Central memory CD8-positive, alpha-beta T cell (primary cell): ENCODE measurements at places on chromosomes 5 and 9.

- H3K4me1 ChIP-seq: no peaks in the 10 kb centered on the region
- H3K27me3 ChIP-seq: peaks cover 9% of the 10 kb centered on the region
- H3K36me3 ChIP-seq: no peaks in the 10 kb centered on the region
- DNase-seq: no peak
- no peak overlapping the region for H3K4me3 ChIP-seq
Measured at GRCh38 chr9:135139366-135139959, 52.0 kb downstream of the OLFM1 start.

DNA sequence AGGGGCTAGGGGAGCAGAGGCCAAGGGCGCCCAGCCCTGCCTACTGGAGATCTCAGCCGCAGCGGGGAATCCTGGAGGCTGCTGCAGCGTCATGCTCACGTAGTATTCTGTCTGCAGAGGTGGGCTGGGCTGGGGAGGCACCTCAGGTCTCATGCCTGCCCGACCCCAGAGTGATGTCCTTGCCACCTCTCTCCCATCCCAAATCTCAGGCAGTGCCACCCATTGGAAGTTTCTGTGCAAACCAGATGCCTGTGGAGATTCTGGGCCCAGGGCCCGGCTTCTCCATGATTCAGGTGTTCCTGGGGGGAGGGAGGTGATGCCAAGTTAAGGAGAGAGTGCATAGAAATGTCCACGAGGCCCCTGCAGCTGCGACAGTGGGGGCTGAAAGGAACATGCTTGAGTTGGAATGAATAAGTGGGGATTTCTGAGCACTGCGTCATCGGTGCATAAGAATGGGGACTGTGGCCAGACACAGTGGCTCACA is 72.0 kb downstream of the ANKRD33B start:
- peak overlapping the region; percentile 45 for H3K4me3 ChIP-seq
- H3K27ac ChIP-seq: peak overlapping the region; percentile 87
- H3K4me1 ChIP-seq: peaks cover 51% of the 10 kb centered on the region

GRCh38 chr9:105245029-105245890 is 809 bp downstream of the SLC44A1 start:
- peak; percentile 22 for DNase-seq
- peaks cover 25% of the 10 kb centered on the region for H3K27me3 ChIP-seq
- peaks cover 7% of the 10 kb centered on the region for H3K36me3 ChIP-seq
- H3K4me3 ChIP-seq: peak overlapping the region; percentile 88
- peak overlapping the region; percentile 83 for H3K27ac ChIP-seq

- H3K4me1 ChIP-seq: no peaks in the 10 kb centered on the region
- H3K36me3 ChIP-seq: peaks cover 20% of the 10 kb centered on the region
- no peak overlapping the region for H3K27ac ChIP-seq
- no peak overlapping the region for H3K4me3 ChIP-seq
- H3K27me3 ChIP-seq: no peaks in the 10 kb centered on the region
- no peak for DNase-seq
Measured at GRCh38 chr5:151461312-151461711, 13.9 kb downstream of the SLC36A1 start.

- H3K4me3 ChIP-seq: no peak overlapping the region
- H3K27me3 ChIP-seq: no peaks in the 10 kb centered on the region
- H3K4me1 ChIP-seq: peaks cover 16% of the 10 kb centered on the region
Measured at GRCh38 chr9:89357331-89358197, 39.3 kb downstream of the SECISBP2 start.

- H3K4me3 ChIP-seq: no peak overlapping the region
- H3K27me3 ChIP-seq: no peaks in the 10 kb centered on the region
- H3K4me1 ChIP-seq: no peaks in the 10 kb centered on the region
Measured at GRCh38 chr5:40134883-40135520, 544.7 kb upstream of the PTGER4 start.

DNA sequence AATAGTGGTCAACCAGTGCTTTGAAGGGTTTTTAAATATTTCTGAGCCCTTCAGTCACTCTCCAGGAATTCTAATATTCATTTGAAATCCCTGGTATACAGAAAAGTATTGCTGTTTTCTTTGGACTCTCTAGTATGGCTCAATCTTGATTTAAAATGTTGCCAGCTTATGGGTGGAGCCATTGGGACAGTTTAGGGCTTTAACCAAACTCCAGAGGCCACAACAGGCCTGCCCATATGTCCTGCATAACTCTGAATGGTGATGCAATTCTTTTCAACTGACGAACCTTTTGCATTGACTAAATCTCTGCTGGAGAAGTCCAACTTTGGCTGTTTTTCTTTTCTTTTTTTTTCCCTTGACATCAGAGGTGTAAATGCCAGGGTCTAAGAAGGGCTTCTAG is 10.3 kb upstream of the ANKHD1 start:
- no peaks in the 10 kb centered on the region for H3K36me3 ChIP-seq
- DNase-seq: no peak
- H3K4me3 ChIP-seq: no peak overlapping the region
- no peaks in the 10 kb centered on the region for H3K4me1 ChIP-seq

- H3K4me1 ChIP-seq: peaks cover 55% of the 10 kb centered on the region
- no peak for DNase-seq
- peaks cover 28% of the 10 kb centered on the region for H3K36me3 ChIP-seq
- no peaks in the 10 kb centered on the region for H3K27me3 ChIP-seq
- H3K4me3 ChIP-seq: peak overlapping the region; percentile 67
Measured at GRCh38 chr9:92961627-92962302, 14.4 kb downstream of the FGD3 start.

GRCh38 chr5:144089401-144090021 is 80.9 kb downstream of the YIPF5 start:
- H3K36me3 ChIP-seq: no peaks in the 10 kb centered on the region
- H3K27me3 ChIP-seq: peaks cover 14% of the 10 kb centered on the region
- no peak overlapping the region for H3K27ac ChIP-seq

- H3K27me3 ChIP-seq: no peaks in the 10 kb centered on the region
- no peak for DNase-seq
- H3K4me1 ChIP-seq: no peaks in the 10 kb centered on the region
- H3K4me3 ChIP-seq: no peak overlapping the region
- H3K27ac ChIP-seq: no peak overlapping the region
Measured at GRCh38 chr5:108174286-108174685, 207.6 kb downstream of the FBXL17 start.

- H3K36me3 ChIP-seq: no peaks in the 10 kb centered on the region
- H3K27ac ChIP-seq: no peak overlapping the region
- H3K27me3 ChIP-seq: no peaks in the 10 kb centered on the region
- H3K4me3 ChIP-seq: no peak overlapping the region
- DNase-seq: no peak
Measured at GRCh38 chr5:89613222-89613956, 730.4 kb upstream of the MEF2C start.

DNA sequence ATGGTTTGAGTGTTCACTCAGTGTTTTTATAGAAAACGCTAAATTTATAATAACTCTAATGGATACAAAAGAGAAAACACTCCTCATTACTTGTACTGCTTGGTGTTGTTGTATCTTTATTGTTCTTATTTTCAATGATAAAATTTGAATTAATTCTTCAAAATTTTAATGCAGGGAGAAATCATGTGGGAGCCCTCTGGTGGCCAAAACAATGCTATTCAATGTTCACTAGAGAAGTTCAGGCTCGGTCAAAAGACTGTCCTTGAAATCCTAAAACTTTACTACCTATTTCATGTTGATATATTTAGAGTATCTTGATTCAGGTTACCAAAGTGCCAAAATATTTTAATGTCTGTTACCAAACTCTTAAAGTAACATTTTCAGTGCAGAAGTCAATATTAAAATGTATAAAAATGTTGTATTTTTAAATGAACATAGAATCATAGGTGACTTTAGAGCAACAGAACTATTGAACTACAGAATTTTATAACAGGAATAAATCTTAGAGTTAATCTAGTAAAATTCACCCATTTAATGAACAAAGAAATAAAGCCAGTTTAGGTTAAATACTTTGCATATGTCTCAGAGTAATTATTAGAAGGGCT is 1259.8 kb downstream of the PTPRD start:
- H3K4me3 ChIP-seq: no peak overlapping the region
- H3K4me1 ChIP-seq: no peaks in the 10 kb centered on the region
- no peak for DNase-seq

- no peak overlapping the region for H3K4me3 ChIP-seq
- DNase-seq: no peak
- no peaks in the 10 kb centered on the region for H3K27me3 ChIP-seq
- H3K27ac ChIP-seq: no peak overlapping the region
Measured at GRCh38 chr5:106361905-106362304, 1308.8 kb downstream of the EFNA5 start.

DNA sequence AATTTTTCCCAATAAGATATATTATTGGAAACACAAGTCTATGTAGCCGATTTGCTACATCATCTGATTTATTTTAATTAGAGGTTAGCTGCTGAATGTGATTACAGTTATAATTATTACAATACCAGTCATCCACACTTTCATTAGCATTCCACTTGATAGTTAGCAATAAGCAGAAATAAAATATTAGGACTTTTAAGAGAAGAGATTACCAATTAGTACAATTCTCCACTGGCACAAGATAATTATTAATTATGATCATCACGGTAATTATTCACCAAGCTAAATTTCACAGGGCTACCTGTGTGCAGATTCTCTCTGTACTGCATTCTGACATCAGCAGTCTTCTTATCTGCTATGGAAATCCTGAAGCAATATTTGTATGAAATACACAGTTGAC is 474.7 kb downstream of the TLE4 start:
- H3K27me3 ChIP-seq: peaks cover 36% of the 10 kb centered on the region
- H3K36me3 ChIP-seq: no peaks in the 10 kb centered on the region
- H3K4me1 ChIP-seq: no peaks in the 10 kb centered on the region
- H3K4me3 ChIP-seq: no peak overlapping the region

GRCh38 chr5:19018822-19019221 is 969.2 kb downstream of the CDH18 start:
- no peaks in the 10 kb centered on the region for H3K36me3 ChIP-seq
- no peak overlapping the region for H3K4me3 ChIP-seq
- no peaks in the 10 kb centered on the region for H3K27me3 ChIP-seq
- no peak for DNase-seq

GRCh38 chr5:154190595-154191304 is at the start of gene GALNT10:
Gene GALNT10 (plus strand): TSS chr5:154190733. CDS start chr5:154190867, 134 bp downstream.
- DNase-seq: no peak
- H3K27me3 ChIP-seq: no peaks in the 10 kb centered on the region
- peak within 1 kb of the TSS; percentile 94 for H3K4me3 ChIP-seq
- peak within 1 kb of the TSS; percentile 96 for H3K27ac ChIP-seq
- peaks cover 16% of the 10 kb centered on the region for H3K36me3 ChIP-seq

DNA sequence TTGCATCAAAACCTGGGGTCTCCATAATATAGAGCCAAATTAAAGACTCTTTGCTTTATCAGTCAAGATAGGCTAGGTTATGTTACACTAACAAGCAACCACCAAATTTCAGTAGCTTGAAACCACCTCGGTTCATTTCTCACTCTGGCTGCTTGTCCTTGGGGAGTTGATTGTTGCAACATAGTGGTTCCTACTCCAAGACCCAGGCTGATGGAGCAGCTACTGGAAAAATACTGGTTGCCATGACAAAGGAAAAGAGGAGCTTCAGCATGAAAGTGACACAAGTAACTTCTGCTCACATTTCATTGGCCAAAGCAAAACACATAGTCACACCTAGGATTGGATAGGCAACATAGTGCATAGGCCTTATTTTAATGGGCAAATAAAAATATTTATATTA is 18.5 kb upstream of the RCL1 start:
- H3K4me1 ChIP-seq: no peaks in the 10 kb centered on the region
- no peak overlapping the region for H3K4me3 ChIP-seq
- H3K27me3 ChIP-seq: no peaks in the 10 kb centered on the region
- H3K27ac ChIP-seq: no peak overlapping the region

DNA sequence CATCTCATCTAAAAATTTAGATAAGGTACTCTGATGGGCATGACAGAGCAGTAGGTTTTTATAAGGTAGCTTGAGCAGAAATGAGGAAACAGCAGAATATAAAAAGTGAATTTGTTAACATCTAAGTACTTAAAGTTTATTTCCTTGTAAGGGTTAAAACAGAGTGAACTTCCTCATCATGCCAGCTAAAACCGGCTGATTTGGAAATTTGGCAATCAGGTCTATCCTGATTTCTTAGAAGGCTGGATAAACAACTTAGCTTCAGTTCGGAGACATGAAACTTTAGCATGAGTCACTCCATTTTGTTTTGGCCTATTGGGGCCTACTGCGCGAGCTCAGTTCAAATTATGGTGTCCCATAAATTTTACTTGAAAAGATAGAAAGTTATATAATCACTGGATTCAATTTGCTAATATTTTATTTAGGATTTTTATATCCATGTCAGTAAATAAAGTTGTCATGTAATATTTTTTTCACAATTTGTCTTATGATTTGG is 241.6 kb upstream of the RORB start:
- no peaks in the 10 kb centered on the region for H3K4me1 ChIP-seq
- no peak for DNase-seq
- H3K27ac ChIP-seq: no peak overlapping the region
- no peak overlapping the region for H3K4me3 ChIP-seq
- H3K36me3 ChIP-seq: no peaks in the 10 kb centered on the region

- no peak overlapping the region for H3K4me3 ChIP-seq
- no peaks in the 10 kb centered on the region for H3K4me1 ChIP-seq
- peaks cover 28% of the 10 kb centered on the region for H3K27me3 ChIP-seq
- no peak for DNase-seq
- H3K36me3 ChIP-seq: no peaks in the 10 kb centered on the region
- H3K27ac ChIP-seq: no peak overlapping the region
Measured at GRCh38 chr9:107438211-107439031, 51.1 kb downstream of the KLF4 start.

DNA sequence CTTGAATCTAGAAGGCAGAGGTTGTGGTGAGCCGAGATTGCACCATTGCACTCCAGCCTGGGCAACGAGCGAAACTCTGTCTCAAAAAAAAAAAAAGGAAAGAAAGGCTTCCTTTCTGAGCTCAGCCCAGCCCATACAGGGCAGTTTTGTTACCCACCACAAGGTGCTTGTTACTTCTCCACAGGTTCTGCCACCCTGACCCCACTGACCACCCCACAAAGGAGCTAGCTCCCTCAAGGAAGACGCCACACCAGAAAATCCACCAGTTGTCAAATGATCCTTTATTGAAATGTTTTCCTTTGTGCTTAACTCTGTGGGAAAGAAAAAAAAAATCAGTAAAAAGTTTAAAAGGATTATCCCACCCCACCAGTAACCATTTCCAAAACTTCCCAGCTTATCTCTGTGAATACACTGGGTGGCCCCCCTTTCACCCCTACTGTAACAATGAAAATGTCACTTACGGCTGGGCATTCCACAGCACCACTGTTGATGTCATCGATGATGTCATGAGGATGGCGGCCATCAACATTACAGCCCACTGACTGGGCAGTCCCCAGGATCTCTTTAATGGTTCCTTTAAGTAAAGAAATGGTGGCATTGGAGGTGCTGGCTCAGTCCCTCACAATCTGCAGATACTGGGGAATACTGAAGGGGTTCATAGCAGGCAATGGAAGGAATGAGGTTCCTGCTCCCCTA is 3.6 kb downstream of the RPL12 start:
- peak overlapping the region; percentile 44 for H3K27ac ChIP-seq
- H3K27me3 ChIP-seq: no peaks in the 10 kb centered on the region
- H3K4me1 ChIP-seq: peaks cover 42% of the 10 kb centered on the region
- no peak overlapping the region for H3K4me3 ChIP-seq

DNA sequence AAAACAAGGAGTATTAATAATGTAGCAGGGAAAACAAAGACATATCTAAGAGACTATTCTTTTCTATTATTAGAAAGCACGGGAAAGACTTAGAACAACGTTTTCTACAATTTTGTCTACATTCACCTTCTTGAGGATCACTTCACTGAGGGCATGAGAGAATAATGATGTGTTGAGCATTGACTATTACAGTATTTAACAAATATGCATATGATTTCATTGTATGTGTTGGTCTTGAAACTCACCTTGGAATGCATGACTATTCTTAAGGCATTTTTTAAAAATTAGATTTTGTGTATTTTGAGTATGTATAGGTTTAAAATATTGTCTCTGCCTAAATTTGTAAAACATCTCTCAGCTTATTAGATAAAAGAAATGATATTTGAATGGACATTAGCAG is 1.2 kb downstream of the FSD1L start:
- no peak for DNase-seq
- H3K4me3 ChIP-seq: peak overlapping the region; percentile 74
- H3K36me3 ChIP-seq: no peaks in the 10 kb centered on the region
- H3K4me1 ChIP-seq: peaks cover 11% of the 10 kb centered on the region
